AG08396 (cell line): ENCODE measurements at places on chromosomes 5 and 9.

DNA sequence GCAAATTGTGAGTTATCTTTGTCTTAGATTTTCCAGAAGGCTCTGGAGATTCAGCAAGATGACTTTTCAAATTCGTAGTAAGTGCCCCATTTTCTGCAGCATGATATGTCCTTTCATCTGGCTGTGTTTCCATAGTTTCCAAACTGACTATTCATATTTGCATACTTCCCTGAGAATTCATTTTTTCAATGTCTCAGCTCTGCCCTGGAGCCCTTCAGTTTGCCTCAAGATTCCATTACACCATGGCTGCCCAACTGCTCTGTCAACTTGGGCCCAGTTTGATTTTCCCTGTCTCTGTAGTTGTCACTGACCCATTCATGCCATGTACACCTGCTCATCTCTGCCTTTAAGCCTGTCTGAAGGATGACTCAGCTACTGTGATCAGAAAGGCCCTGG is 94.2 kb upstream of the RUSC2 start:
- no peak for DNase-seq

GRCh38 chr5:76367623-76368371 is 35.3 kb upstream of the IQGAP2 start:
- DNase-seq: no peak

GRCh38 chr5:150999704-151000442 is 20.5 kb upstream of the GPX3 start:
- no peak for DNase-seq

GRCh38 chr5:174047472-174048099 is 2.1 kb downstream of the NSG2 start:
- DNase-seq: no peak

DNA sequence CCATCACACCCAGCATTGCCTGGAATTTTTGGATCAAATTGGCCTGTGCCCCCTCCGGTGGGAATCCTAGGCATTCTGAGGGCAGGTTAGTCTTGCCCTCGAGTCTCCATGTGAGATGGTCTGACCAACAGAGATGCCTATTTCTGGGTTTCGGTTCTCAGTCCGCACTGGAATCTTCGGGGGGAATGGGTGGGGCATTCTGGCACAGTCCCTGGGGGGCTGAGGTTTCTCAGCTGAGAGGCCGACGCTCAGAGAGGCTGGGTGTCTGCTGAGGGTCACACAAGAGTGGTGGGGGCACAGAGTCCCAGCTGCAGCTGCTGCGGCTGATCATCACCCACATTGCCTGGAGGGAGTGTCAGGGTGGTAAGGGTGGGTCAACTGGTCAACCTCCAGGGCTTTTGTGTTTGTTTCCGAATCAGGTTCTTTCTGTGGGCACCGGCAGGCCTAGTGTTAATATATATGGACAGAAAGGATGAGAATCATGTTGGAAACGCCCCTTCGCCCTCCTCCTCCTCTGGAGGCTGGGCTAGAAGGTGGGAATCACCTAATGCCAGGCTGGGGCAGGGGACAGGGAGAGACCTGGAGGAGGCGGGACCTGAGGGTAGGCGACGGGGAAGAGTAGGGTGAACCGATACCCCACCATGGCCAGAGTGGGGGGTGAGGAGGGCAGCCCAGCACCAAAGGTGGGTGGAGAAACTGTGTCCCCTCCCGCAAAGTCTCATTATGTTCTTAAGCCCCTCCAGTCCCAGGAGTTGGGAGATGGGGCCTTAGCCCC is 149.5 kb upstream of the PHYKPL start:
- DNase-seq: no peak

DNA sequence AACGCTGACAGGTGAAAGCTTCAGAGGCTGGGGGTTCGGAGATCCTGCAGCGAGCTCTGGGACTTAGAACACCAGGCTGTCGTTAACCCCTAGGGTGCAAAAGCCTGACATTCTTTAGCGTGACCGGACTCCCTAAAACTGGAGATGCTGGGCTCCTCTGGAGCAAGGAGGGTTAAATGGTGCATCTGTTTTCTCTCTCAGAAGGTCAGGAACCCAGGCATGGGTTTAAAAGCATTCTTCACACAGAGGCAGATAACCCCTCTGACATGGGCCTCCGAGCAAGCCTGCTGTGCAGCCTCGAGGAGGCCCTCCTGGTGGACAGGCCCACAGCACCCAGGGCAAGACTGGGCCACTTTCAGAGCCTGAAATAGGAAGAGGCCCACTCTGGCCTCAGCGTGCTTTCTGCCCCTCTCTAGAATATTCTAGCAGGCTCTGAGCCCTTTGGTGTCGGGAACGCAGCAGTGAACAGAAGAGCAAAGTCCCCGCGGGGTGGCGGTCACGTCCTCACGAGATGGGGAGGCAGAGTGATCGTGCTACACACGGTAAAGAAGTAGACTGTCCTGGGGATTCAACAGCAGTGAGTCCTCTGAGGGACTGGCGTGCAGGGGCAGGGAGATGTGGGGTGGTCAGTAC is 124.8 kb downstream of the COL23A1 start:
- DNase-seq: no peak

DNA sequence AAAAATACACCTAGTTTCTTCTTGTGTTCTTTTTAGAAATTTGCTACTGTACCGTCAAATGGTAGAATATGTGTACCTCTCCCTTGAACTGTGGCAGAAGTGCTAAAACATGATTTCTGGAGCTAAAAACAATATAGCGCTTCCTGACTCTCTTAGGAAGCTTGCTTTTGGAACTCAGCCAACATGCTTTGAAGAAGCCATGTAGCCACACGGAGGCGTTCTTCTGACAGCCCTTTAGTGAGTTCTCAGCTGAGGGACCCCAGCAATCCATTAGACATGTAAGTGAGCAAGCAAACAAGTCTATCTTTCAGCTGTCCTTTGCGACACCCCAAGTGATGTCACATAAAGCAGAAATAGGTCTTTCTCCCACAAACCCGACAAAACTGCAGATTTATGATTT is 917.0 kb downstream of the CDH9 start:
- no peak for DNase-seq

DNA sequence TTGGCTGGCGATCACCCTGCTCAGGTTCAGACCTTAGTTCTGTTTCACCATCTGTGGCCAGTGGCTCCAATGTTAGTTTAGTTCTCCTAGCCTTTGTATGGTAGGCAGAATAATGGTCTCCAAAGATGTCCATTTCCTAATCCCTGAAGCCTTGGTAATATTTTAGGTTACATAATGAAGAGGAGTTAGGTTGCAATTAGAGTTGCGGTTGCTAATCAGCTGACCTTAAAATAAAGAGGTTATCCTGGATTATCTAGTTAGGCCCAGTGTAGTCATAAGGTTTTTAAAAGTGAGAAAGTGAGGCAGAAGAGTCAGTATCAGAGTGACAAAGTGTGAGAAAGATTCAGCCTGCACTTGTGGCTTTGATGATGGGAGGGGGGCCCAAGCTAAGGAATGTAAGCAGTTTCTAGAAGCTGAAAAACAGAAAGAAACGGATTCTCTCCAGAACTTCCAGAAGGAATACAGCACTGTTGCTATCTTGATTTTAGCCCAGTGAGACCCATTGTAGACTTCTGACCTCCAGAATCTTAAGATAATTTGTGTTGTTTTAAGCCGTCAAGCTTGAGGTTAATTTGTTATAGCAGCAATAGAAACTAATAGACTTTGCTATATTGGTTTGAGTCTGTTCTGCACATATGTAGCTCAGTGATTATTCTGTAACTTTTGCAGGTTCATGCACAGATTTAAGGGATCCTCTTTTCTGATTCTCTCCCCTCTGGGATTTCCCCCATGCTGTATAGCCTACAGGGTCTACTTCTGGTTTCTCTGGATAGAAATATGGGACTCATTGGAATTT is 21.6 kb downstream of the LNPEP start:
- DNase-seq: no peak

DNA sequence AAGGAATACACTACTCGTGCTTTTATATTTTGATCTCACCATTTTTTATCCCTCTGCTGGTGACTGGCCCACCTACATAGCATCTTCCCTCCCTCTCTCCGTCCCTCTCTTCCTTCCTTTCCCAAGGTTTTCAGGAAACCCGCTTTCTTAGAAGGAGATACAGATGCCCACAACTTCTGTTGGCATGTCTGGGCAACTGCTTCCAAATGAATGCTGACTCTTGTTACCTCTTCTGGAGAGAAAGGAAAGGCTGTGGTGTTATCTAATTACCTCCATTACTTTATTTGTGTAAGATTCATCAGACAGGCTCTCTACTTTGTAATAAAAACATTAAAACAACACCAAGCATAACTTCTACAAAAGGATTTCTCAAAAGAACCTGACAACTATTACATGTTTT is 20.2 kb downstream of the FANCC start:
- DNase-seq: no peak

DNA sequence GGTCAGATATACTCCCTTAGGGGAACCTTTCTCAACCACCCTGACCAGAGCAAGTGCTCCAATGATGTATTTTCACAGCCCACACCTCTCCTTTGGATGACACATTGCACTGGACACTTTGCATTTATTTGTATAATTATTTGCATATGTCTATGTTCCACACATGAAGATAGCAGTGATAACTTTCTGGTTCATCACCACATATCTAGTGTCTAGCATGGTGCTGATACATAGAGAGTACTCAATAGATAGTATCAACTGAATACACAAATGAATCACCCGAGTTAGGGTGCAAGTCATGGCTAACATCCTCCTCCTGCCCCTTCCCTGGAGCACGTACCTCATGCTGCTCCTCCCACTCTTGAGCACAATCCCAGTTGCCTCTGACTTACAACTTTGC is 617.6 kb downstream of the EBF1 start:
- DNase-seq: no peak

DNA sequence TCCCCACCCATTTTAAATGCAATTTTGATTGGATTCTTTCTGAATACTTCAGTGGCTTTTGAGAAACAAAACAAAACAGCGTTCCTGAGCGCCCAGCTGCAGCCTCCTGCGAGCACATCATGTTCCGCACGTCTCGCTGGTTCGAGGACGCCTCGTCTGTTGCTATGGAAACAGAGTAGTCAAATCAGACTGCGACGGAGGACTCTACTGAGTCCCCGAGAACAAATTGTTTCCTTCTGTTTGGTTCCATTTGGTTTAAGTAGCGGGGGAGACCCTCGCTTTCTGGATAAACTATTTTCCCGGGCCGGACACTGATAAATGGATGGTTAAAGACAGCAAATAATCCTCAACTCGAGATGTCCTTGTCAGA is 69.0 kb downstream of the SLC28A3 start:
- peak; percentile 39 for DNase-seq

DNA sequence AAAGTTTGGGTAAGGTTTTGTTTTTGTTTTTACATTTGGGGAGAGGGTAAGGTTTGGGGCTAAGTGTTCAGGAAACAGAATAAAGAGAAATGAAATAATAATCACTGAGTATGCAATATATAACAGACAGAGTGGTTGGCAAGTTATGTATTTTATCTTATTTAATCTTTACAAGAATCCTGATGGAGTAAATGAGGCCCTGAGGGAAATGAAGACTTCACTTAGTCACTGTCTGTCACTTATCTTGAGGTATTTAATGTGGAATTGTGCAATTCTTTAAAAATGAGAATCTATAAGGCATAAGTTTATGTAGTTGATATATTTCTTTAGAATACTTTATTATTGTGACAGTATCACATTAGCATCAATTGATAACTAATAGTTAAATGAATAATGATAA is 48.1 kb downstream of the TEK start:
- DNase-seq: no peak

GRCh38 chr5:73733219-73733618 is 107.2 kb downstream of the ARHGEF28 start:
- DNase-seq: no peak

DNA sequence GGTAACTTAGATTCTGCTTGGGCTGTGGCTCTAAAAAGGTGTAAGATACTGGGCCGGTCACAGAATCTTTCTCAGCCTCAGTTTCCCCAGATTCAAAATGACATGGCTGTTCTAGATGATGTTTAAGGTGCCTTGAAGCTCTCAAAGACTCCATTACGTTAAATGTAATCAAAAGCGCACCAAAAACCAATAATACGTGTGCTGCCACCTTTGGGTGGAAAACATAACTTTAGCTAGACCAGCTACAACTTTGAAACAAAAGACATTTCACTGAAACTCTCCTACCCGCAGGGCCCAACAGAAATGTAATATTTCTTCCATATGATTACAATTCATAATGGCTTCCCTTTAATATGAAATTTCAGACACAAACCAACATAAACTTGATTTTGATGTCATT is 35.0 kb upstream of the PCSK5 start:
- no peak for DNase-seq

DNA sequence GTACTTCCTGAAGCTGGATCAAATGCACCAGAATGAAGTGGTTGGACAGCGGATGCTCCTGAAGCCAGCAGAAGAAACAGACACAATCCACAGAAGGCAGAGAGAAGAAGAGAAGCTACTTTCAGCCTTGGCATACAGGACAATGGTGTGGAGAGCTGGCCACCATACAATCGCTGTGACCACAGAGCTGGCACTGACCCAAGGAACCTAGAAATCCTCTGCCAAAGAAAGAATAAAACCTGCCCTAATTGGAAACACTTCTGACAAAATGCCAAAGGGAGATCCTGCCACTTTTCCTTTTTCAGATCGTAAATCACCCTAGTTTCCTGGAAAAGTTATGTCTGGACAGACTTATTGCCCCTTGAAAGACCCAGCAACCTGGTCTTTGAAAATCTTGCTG is 77.8 kb downstream of the BAAT start:
- no peak for DNase-seq

- no peak for DNase-seq
Observed at GRCh38 chr9:109319017-109319625, 1.7 kb downstream of the EPB41L4B start.

GRCh38 chr9:114259798-114260523 is 62.9 kb upstream of the ORM1 start:
- DNase-seq: no peak
